ENCODE measurements at places on chromosomes 4 and X.
A peak's percentile ranks its signal among the peaks of the same experiment; 100 is the strongest.

DNA sequence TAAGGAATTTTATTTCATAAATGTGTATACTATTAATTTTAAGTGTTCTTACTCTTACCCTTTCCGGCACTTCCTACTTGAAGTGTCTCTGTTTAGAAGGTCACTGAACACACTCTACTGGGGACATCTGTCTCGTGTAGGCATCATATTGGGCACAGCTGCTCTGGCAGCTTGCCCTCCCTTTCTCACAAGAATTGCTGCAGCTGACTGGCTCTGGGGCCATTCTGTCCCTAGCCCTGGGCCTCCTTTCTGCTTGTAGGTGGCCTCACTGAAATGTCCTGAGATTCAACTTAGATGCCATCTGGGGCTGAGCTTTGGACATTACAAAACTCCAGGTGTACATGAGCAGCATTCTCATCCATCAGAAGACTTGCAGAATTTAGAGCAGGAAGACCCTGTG, 49.6 kb downstream of the SMAD1 start:
- DNase-seq, result no peak
- H3K27me3 ChIP-seq, result no peaks in the 10 kb centered on the region
- peaks cover 7% of the 10 kb centered on the region for H3K4me1 ChIP-seq
- no peaks in the 10 kb centered on the region for H3K36me3 ChIP-seq
- H3K4me3 ChIP-seq, result no peak overlapping the region

GRCh38 chr4:95343235-95343634, 205.5 kb downstream of the UNC5C start:
- H3K27me3 ChIP-seq, result no peaks in the 10 kb centered on the region
- H3K4me3 ChIP-seq, result no peak overlapping the region
- H3K4me1 ChIP-seq, result no peaks in the 10 kb centered on the region
- no peaks in the 10 kb centered on the region for H3K36me3 ChIP-seq
- no peak overlapping the region for H3K27ac ChIP-seq
- no peak for DNase-seq

DNA sequence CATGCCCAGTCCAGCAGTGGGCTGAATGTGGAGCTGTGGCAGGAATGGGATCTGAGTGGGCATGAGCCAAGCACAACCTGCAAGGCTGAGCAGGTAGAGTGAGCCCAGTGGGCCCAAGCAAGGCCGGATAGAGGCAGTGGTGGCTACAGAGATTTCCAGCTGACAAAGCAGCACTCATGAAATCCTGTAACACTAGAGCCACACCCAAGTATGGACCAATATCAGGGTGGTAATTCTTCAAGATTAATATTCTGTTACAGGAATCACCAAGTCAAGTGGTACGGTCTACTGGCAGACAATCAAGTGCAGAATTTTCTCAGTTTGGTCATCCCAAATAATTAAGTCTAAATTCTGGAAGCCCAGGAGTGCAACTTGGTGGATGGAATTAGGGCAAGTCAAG, 132.4 kb upstream of the ENPEP start:
- no peak overlapping the region for H3K27ac ChIP-seq
- no peak overlapping the region for H3K4me3 ChIP-seq
- H3K27me3 ChIP-seq, result no peaks in the 10 kb centered on the region
- H3K36me3 ChIP-seq, result no peaks in the 10 kb centered on the region
- DNase-seq, result no peak

- no peaks in the 10 kb centered on the region for H3K36me3 ChIP-seq
- DNase-seq, result no peak
- no peaks in the 10 kb centered on the region for H3K27me3 ChIP-seq
- H3K27ac ChIP-seq, result peak overlapping the region; percentile 7
- no peak overlapping the region for H3K4me3 ChIP-seq
Measured at GRCh38 chr4:141022111-141022695, 111.1 kb downstream of the RNF150 start.

- H3K4me1 ChIP-seq, result no peaks in the 10 kb centered on the region
- H3K36me3 ChIP-seq, result no peaks in the 10 kb centered on the region
- DNase-seq, result no peak
- H3K27ac ChIP-seq, result no peak overlapping the region
Measured at GRCh38 chr4:180598281-180598680, 1644.9 kb upstream of the TENM3 start.

DNA sequence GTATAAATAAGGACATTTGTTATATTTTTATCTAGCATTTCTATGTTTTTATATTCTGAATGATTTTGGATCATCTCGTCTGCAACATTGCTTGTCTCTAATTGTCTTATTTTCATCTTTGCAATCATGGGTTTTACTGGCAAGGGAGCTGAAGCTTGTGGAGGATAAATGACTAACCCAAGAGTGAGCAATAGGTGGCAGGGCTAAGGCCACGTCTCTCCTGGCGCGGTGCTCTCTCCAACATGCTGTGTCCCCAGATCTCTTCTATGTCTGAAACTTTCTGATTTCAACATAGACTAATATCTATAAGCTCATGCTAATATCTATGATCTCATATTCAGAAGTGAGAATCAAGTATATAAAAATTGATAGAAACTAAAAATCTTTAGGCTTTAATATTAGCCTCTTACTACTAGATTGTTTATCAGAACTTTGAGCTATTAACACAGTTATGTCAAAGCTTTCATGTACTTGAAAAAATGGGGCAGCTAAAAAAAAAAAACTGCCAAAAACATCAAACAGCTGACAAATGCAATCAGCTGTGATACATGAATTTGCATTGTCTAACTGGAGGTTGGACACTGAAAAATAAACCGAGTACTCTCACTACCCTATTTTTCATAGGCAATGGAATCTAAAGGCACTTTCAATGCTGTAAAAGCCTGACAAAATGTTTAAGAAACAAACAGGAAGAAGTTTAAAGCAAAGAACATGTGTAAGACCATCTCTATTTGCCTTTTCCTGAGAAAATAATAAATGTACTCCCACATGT, 169.2 kb downstream of the TMA16 start:
- DNase-seq, result no peak
- H3K4me3 ChIP-seq, result no peak overlapping the region
- H3K27ac ChIP-seq, result no peak overlapping the region
- no peaks in the 10 kb centered on the region for H3K27me3 ChIP-seq
- H3K4me1 ChIP-seq, result no peaks in the 10 kb centered on the region
- H3K36me3 ChIP-seq, result no peaks in the 10 kb centered on the region

- no peak overlapping the region for H3K27ac ChIP-seq
- no peaks in the 10 kb centered on the region for H3K36me3 ChIP-seq
- peaks cover 2% of the 10 kb centered on the region for H3K4me1 ChIP-seq
- H3K4me3 ChIP-seq, result no peak overlapping the region
- DNase-seq, result no peak
Measured at GRCh38 chr4:144295286-144295995, 154.9 kb upstream of the GYPA start.

GRCh38 chrX:106726485-106727437, at the start of gene RNF128:
RNF128 (plus strand) TSS chrX:106726701; CDS start chrX:106726914, 213 bp downstream.
- H3K27me3 ChIP-seq, result peaks cover 3% of the 10 kb centered on the region
- H3K4me1 ChIP-seq, result peaks cover 4% of the 10 kb centered on the region
- H3K4me3 ChIP-seq, result peak within 1 kb of the TSS; percentile 77
- DNase-seq, result peak; percentile 22

GRCh38 chr4:54063737-54064316, 578 bp downstream of the CHIC2 start:
- no peaks in the 10 kb centered on the region for H3K27me3 ChIP-seq
- H3K27ac ChIP-seq, result peak overlapping the region; percentile 83
- DNase-seq, result peak; percentile 54
- H3K4me3 ChIP-seq, result peak overlapping the region; percentile 95
- H3K4me1 ChIP-seq, result peaks cover 8% of the 10 kb centered on the region

GRCh38 chrX:17496407-17496806, 121.4 kb downstream of the NHS start:
- no peak overlapping the region for H3K4me3 ChIP-seq
- H3K36me3 ChIP-seq, result no peaks in the 10 kb centered on the region
- H3K27me3 ChIP-seq, result no peaks in the 10 kb centered on the region
- no peak for DNase-seq
- no peak overlapping the region for H3K27ac ChIP-seq
- H3K4me1 ChIP-seq, result peaks cover 1% of the 10 kb centered on the region

GRCh38 chrX:93673056-93673868, at the start of gene NAP1L3:
NAP1L3 (minus strand) TSS chrX:93673578; CDS start chrX:93673304, 274 bp downstream.
- peak within 1 kb of the TSS; percentile 89 for H3K4me3 ChIP-seq
- H3K27ac ChIP-seq, result peak within 1 kb of the TSS; percentile 45
- no peaks in the 10 kb centered on the region for H3K36me3 ChIP-seq
- H3K4me1 ChIP-seq, result no peaks in the 10 kb centered on the region

- no peak for DNase-seq
- H3K4me1 ChIP-seq, result no peaks in the 10 kb centered on the region
- no peak overlapping the region for H3K4me3 ChIP-seq
- no peaks in the 10 kb centered on the region for H3K27me3 ChIP-seq
Measured at GRCh38 chr4:181259081-181259709, 984.0 kb upstream of the TENM3 start.

DNA sequence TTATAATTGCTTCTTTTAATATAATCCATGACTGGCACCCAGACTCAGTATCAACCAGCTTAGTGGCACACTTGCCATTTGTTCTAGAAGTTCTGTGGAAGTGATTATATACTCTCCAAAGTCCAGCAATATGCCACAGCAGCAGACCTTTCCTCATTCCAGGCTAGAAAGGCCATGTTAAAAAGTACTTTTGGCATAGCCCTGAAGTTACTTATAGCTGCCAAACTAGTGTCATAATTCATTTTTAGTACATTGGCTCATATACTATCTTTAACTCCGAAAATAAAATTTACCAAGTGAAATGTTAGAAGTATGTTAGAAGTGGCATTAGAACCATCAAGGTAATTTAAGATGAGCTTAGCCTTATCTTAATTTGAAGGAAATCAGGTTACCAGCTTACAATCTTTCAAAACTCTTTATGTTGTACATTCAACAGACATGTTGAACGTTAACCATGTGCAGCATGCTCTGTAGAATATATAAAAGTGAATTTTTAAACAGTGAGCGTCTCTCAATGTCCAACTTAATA, 714.2 kb upstream of the LCORL start:
- DNase-seq, result no peak
- no peak overlapping the region for H3K4me3 ChIP-seq

DNA sequence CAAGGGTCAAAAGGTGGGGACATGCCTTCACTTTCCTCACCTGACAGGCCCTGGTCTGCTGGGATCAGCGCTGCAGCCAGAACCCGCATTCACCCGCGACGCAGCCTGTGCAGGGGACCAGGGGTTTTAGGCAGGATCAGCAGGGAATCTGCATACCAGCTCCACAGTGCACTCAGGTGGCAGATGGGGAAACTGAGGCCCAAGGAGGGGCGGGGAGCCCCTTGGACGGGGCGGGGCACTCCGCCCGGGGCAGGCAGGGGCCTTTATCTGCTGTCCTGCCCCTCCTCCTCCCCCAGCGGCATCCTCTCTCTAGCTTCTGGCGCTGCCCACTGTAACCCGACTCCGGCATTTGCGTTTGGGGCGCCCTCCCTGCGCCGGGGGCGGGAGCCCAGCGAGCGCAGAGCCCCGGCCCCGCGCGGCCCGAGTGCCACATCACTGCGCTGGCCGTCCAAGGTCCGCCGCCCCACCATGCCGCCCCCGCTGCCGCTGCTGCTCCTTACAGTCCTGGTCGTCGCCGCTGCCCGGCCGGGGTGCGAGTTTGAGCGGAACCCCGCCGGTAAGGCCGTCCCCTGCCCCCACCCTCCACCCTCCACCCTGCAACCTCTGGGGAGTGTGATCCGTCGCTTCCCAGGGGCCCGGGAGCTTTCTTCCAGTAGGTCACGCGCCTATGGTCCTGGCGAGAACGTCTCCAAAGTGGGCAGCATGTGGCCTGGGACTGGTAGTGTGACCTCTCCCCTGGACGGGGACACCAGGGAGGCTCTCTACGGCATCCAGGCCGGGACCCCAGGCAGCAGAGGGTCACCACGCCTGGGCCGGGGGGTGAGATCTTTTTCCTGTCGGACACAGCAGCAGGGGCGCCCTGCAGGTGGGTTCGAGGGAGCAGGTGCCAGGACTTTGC, at the start of gene CPZ:
CPZ (plus strand) TSS at position 400 of the 898 bp plus-strand sequence; CDS start at position 469, 69 bp downstream.
- H3K27me3 ChIP-seq, result peaks cover 72% of the 10 kb centered on the region
- H3K36me3 ChIP-seq, result no peaks in the 10 kb centered on the region
- no peak within 1 kb of the TSS for H3K27ac ChIP-seq
- peaks cover 44% of the 10 kb centered on the region for H3K4me1 ChIP-seq
- DNase-seq, result peak; percentile 36

- H3K36me3 ChIP-seq, result no peaks in the 10 kb centered on the region
- H3K4me3 ChIP-seq, result no peak overlapping the region
- no peaks in the 10 kb centered on the region for H3K4me1 ChIP-seq
- no peak overlapping the region for H3K27ac ChIP-seq
- DNase-seq, result peak; percentile 7
- no peaks in the 10 kb centered on the region for H3K27me3 ChIP-seq
Measured at GRCh38 chr4:17941731-17942130, 79.8 kb downstream of the LCORL start.

GRCh38 chrX:55026143-55026542, 4.6 kb downstream of the ALAS2 start:
- H3K36me3 ChIP-seq, result no peaks in the 10 kb centered on the region
- H3K27me3 ChIP-seq, result peaks cover 38% of the 10 kb centered on the region
- H3K27ac ChIP-seq, result no peak overlapping the region
- no peaks in the 10 kb centered on the region for H3K4me1 ChIP-seq
- no peak overlapping the region for H3K4me3 ChIP-seq

GRCh38 chrX:48938721-48939425, 18.5 kb downstream of the OTUD5 start:
- DNase-seq, result no peak
- peaks cover 24% of the 10 kb centered on the region for H3K4me1 ChIP-seq
- peaks cover 34% of the 10 kb centered on the region for H3K36me3 ChIP-seq
- H3K27me3 ChIP-seq, result no peaks in the 10 kb centered on the region
- H3K27ac ChIP-seq, result no peak overlapping the region

DNA sequence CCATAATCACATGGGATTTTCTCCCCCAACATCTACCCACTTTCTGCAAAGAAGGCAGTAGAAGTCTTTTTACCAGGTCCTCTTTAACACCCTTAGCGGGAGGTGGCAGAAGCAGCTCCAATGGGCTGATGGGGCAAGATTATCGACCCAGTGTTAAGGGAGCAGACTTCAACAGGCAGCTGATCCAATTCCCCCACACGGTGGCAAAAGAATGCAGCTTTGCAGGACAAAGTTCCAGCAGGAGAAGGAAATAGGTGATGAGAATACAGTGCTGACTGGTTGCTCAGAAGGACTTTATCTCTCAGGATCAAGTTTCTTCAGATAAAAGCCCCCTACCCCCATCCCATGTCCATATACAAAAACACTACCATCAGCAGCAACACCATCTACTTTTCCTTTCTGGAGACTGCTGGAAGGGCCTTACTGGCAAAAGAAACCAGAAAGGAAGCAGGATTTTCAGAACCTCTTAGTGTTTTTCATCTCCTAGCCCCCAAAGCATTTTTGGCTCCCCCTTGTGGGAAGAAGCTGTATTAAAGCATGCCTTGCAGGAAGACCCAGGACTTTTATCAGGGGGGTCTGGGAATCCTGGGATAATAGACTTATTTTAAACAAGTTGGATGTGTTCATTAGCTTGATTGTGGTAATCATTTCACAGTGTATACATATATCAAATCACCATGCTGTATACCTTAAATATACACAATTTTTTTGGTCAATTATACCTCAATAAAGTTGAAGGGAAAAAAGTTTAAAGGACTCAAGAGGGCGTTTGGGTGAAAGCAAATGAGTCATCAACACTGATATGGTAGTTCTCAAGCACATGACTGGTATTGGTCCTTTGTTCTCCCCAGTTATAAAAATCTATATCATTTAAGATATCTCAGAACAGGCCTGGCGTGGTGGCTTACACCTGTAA, 146.4 kb downstream of the GPC3 start:
- no peaks in the 10 kb centered on the region for H3K4me1 ChIP-seq
- DNase-seq, result peak; percentile 48
- H3K27me3 ChIP-seq, result peaks cover 2% of the 10 kb centered on the region
- no peak overlapping the region for H3K4me3 ChIP-seq
- no peak overlapping the region for H3K27ac ChIP-seq
